Upper lobe of right lung (tissue), 1 donor: ENCODE measurements at places on chromosomes 5 and 9.

DNA sequence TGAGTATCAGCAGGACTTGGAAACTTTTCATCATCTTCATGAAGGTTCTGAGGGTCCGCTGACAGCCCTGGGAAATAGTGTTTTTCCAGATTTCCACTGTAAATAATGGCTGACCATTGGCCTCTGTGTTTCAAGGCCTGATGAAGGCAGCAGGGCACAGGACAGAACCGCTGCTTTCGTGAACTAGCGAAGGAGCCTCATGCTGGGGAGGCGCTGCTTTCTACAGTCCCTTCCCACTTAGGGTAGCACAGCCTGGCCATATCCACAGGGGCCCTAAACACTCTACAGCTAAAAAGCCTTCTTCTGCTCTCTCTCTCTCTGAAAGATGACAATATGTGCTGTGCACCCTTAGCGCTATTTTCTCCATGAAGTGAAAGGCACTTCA lies 118.2 kb downstream of the MED27 start:
- no peak for DNase-seq

GRCh38 chr5:174521449-174521848 lies 202.9 kb upstream of the MSX2 start:
- no peak for DNase-seq

- DNase-seq = no peak
Observed at GRCh38 chr9:32881948-32882347, 98.6 kb downstream of the TMEM215 start.

DNA sequence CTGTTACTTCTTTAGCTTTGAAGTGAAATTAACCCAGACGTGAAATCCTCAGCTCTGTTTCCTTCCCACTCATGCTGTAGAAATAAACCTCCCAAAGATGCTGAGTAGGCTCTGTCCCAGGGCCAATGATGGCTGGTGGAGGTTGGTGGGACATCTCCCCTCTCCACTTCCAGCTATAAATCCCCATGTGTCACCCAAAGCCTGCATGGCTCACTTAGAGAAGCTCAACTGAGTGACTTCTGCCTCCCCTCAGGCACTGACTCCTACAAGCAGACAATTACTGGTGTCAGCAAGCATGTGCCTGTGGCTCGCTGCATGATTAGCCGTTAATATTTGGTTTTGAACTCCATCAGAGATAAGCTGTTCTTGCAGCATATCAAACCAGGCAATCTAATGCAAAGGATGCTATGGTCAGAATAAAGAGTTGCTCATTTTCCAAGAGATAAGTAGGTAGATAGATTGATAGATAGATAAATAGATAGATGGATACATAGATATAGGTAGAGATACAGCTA lies 569.5 kb upstream of the WWC1 start:
- DNase-seq = no peak

- no peak for DNase-seq
Observed at GRCh38 chr5:132430746-132431145, 59.8 kb downstream of the IRF1 start.

GRCh38 chr5:34005211-34005610 lies 2.6 kb downstream of the AMACR start:
- DNase-seq = no peak

DNA sequence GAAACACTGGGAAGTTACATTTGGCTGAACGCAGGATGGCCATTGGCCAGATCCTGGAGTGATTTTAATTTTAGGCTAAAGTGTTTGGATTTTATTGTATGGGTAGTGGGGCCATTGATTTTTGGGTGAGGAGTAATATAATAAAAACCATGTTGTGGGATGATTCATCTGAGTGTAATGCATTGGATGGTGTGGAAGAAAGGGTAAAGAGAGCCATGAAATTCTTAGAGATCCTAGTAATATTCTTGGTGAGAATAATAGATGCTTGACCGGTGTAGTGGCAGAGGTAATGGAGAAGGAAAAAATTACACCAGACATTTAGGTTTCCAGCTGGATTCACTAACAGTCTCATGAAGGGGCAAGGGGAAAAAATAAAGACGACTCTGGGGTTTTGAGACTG lies 158.1 kb downstream of the NPR3 start:
- no peak for DNase-seq

GRCh38 chr9:18822850-18823249 lies 210.2 kb downstream of the SAXO1 start:
- DNase-seq = no peak

- DNase-seq = no peak
Observed at GRCh38 chr9:3361116-3361515, 164.7 kb downstream of the RFX3 start.

DNA sequence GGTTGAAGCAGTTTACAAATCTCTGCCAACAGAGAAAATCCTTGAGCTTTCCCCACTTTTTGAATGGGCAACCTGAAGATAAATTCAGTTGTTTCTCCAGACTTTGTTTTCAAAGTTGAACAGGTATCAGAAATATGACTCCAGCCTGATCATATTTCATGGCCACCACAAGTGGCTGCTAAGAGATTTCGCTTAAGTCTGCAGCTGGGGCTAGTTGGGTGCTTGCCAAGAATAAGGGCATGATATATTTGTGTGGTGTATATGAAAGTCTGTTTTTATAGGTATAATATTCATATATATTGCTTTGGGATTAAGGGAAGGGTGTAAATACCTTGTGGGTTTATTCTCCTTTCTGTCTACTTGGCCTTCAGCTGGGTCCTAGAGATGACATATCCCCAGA lies 168.4 kb upstream of the GDNF start:
- no peak for DNase-seq

GRCh38 chr5:38376404-38376803 lies 118.0 kb downstream of the EGFLAM start:
- no peak for DNase-seq

- DNase-seq = peak; percentile 60
Observed at GRCh38 chr9:121772600-121773285, 121.3 kb downstream of the DAB2IP start.

GRCh38 chr5:10631316-10631996 lies 67.6 kb downstream of the ANKRD33B start:
- peak; percentile 42 for DNase-seq

DNA sequence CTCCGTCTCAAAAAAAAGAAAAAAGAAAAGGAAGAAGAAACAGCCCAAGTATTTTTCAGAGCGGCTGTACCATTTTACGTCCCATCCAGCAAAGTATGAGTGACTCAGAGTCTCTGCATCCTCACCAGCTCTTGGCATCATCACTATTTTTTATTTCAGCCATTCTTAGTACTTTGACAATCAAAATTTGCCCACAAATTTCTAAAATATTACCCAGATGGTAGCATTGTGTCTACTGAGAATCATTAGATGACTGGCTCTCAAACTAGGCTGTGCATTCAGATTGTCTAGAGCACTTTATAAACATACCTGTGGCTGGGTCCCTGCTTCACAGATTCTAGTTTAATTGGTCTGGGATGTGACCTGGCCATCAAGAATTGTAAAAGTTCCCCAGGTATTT lies 21.6 kb upstream of the MELK start:
- no peak for DNase-seq

DNA sequence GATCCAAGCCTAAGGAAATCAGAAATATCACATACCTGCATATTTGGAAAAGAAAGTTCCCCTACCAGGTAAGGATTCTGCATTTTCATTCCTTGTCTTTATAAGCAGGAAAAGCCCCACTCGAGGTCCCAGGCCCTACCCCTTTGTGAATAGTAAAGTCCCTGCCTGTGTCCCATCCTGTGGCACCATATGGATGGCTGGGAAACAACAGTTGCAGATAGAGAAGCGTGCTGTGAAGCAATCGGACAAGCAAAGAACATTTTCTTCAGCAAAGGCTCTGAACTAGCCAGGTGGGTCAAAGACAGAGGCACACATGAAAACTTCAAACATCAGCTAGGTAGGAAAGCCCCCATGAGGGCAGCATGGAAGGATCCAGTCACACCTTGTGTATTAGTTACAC lies 169.3 kb downstream of the NR2F1-AS1 start:
- DNase-seq = no peak
